ENCODE measurements at places on chromosomes 7 and 10.

DNA sequence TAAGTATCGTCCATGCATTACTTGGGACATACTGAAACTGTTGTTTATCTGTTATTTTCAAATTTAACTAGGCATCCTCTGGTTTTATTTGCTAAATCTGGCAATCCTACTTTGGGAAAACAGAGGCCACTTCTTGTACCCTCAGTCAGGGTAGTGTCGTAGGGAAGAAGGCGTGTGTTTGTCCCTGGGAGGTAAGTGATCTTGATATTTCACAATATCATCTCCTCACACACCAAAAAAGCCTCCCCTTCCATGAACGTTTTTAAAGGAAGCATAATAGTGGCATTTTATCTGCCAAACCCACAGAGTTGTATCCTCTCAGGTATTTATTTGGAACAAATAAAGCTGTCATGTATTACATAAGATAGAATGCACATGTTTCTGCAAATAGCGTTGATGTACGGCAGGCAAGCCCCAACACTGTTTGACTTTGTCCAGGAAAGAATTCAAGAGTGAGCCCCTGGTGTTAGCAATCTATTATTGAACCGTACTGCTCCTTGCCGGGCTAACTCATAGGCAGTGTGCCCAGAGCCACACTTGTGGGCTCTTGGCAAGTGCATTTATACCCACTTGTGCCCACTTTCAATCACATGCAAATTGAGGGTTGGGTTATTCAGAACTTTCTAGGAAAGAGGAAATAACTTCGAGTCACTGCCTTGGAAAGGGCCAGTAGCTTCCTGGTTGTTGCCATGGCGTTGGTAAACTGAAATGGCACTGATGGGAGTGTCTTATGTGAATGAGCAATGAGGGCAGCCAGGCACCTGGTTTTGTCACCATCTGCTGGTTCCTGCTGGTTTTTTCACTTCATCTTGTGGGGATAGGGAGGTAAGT is 266.0 kb downstream of the USP6NL start:
- no peak for DNase-seq

GRCh38 chr10:92857904-92858514 is 9.7 kb downstream of the EXOC6 start:
- DNase-seq: no peak

DNA sequence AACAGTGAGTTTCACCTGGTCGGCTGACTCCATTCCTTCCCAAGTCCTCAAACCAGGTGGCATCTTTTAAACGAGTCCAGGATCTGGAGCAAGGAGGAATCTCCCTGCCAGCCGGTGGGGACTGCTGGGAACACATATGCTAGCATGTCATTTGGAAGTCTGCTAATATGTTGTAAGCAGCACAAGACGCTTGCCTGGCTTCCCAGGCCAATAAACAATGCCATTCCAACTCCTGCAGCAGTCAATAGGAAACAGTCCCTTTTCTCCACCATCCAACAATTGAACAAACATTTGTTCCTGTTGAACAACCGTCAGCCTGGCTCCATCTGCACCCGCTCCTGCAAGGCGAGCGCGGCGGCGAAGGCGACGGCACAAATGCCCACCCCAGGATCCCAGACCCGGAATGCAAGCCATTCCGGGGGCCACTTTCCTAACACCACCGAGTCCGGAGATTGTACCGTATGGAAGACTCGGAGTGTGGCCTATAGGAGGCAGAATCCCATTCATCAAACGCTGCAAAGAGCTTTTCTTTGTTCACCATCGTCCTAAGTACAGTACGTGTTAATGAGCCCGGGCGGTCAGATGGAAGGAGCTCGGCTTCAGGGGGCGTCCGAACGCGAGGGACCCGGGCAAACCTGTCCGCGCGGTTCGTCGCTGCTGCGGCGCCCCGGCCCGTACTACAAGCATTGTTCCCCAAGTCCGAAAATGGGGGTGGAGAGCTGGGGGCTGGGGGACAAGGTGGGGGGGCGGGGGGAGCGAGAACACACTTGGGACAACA is 1.6 kb downstream of the FAM53B start:
- DNase-seq: no peak

GRCh38 chr7:132500727-132501440 is 75.4 kb downstream of the PLXNA4 start:
- DNase-seq: no peak

GRCh38 chr10:32938554-32939061 is 19.4 kb downstream of the ITGB1 start:
- no peak for DNase-seq

GRCh38 chr10:16117305-16117695 is 257.0 kb upstream of the MINDY3 start:
- no peak for DNase-seq

DNA sequence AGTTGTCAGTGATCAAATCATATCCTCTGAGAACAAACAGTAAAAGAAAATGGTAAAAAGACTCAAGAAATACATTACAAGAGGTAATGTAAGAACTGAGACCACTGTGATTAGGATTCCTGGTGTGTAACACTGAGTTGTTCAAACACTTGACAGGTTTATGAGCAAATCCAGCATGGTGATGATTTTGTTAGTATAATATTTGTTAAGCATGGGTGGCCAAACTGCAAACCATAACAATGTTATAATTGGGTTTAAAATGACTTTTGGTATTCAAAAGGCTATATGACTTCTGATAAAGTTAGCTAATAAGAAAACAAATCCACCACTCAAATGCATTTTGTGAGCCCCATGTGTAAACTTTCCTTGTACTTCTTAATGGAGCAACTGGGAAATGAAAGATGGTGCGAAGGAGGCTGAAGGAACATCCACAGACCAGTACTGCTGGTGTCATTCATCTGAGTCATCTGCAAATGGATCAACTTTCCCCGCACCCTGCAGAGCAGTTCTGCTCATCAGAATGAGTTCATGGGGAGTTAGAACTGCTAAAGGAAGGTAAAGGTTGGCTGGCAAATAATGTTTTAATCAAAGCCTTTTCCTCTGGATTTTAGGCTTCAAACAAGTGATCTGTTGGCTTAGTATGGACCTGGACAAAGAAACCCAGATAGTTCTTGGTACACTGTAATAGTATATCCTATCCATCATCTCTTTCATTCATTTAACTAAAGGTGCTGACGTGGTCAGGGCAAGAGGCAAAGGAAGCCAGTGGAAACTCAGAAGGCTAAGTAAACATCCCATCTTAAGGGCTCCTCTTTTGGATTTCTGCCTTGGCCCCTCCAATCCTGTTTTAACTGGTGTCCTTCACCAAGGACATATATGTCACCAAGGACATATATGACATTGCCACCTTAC is 45.0 kb downstream of the AFAP1L2 start:
- DNase-seq: no peak

- DNase-seq: no peak
Observed at GRCh38 chr7:7417851-7418250, 117.8 kb downstream of the COL28A1 start.

DNA sequence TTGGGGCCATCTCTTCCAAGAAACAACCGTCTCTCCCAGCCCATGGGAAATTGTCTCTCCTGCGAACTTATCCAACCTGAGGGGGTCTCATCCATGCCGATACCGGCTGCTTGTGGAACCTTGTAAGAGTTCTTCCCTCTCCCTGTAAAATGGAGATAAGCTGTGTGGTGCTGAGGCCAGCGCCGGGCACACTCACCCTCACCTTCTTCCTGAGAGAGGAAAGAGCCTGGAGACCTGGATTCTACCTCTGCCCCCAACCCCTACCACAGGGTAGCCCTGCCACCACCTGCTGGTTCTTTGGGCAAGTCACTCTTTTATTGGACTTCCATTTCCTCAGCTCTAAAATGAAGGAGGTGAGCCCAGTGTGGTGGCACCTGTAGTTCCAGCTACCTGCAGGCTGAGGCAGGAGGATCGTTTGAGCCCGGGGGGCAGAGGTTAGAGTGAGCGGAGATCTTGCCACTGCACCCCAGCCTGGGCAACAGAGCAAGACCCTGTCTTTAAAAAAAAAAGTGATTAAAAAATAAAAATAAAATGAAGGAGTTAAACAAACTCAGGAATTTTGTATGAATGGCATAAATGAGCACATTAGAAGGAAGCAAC is 38.4 kb upstream of the PSAP start:
- DNase-seq: no peak

- no peak for DNase-seq
Observed at GRCh38 chr7:101882595-101883564, 65.5 kb downstream of the CUX1 start.

- DNase-seq: no peak
Observed at GRCh38 chr7:149635561-149636329, 137.6 kb downstream of the ZNF467 start.

DNA sequence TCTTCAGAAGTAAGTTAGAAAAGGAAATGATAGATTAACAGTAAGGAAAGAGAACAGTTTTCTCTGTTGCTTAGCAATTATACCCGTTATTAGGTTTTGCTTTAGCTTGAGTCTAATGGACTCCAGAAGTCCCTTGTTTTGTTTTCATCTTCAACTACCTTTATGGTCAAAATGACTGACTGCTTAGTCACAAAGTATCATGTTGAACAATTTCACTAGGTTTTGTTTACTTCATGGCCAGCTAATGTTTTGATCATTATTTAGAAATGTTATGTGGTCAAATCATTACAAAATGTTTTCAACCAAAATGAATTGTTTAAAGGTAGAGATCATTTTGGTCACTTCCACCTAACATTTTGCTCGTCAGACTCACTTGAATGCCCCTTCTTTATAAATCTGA is 1.9 kb downstream of the UBN2 start:
- DNase-seq: no peak

- DNase-seq: no peak
Observed at GRCh38 chr7:94567396-94567795, 57.8 kb downstream of the CASD1 start.

DNA sequence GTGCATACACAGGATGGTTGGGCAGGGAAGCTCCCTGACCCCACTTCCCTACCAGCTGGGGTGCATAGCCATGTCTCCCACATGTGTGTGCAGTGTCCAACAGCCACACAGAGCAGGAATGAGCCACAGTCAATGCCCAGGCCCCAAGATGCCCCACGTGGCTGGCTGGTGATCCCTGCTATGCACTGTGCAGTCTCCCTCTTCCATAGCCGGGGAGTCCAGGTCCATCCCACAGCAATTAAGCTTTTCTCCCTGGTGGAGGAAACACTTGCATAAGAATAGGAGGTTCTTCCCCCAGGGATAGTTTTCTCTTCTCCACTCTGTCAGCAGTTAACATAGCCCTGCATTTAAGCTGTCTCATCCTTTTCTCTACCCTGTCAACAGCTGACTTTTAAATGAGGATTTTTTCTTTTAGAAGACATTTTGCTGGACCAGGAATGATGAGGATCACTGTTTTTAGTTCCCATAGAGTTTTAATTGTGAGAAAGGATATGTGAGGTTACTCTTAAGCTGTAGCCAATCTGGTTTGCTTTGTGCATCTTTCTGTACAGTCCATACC is 396.5 kb upstream of the VWC2 start:
- no peak for DNase-seq

DNA sequence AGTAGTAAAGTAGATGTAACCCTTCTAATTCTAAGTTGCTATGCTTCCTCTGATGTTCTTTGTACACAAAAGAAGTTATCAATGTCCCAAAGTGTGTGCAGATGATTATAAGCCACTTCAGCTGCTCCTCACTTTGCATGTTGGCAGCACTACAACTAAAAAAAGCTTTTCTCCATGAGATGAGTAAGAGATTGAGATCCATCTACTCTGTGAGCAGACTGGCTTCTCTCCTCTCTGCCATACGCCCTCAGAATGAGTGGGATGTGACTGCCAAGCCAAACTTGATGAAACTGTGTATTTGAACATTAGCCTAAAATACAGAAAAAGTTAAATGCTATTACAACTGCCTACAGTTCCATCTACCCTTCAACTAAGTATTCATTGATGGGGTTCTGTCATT is 102.9 kb upstream of the ETV1 start:
- DNase-seq: no peak

Measured in SIG-M5 (cell line).